ENCODE measurements at places on chromosomes 7 and 10. TPM values are rescaled to one million over a fixed set of nuclear protein-coding genes. Genes with fewer than 3 reads are reported as not detected.

Gene SORBS1
- 0.29 TPM for total RNA-seq

Gene MXI1
- 39.5 TPM for total RNA-seq

Gene GRID2IP
- total RNA-seq, result not detected

Gene GRM8
- total RNA-seq, result not detected

Gene SKIDA1
- 0.29 TPM for total RNA-seq

Gene CUZD1
- total RNA-seq, result 0.59 TPM

DNA sequence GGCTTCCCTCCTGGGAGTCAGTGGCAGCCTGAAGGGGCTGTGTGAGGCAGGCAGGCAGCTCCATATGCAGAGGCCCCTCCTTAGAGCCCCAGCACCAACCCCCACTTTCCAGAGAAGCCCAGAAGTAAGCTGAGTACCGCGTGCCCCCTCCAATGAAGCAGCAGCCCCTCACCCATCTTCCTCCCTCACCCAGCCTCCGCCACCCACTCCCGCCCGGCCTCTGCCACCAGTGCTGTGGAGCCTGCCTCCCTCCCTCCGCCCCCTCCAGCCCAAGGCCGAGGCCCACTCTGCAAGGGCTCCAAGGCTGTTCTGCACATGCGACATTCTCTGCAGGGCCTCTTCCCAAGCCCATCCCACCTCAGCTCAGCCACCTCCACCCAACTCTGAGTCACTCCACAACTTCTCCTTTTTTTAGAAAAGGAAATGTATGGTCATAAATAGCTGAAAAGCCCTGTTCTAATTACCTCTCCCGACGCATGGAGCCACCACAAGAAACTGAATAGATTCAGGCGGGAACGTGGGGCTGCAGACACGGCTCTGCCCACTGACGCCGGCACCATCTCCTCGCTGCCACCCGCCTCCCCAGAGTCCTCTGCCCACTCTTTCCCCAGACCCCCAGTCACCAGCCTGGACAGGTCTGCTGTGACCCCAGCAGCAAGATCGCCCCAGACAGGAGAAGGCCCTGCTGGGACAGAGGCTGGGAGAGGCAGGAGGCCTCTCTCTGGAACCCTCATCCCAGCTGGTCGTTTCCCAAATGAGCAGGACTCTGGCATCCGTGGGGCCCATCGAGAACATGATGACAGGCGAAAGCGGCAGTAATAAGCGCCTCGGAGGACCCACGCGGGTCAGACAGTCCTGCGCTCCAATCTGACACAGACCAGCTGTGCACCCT, 213.9 kb downstream of the MAD1L1 start:
- peaks cover 15% of the 10 kb centered on the region for H3K4me1 ChIP-seq
- DNase-seq, result peak; percentile 100
- peak overlapping the region; percentile 80 for H3K27ac ChIP-seq

- no peak overlapping the region for H3K27ac ChIP-seq
- no peaks in the 10 kb centered on the region for H3K36me3 ChIP-seq
- peaks cover 31% of the 10 kb centered on the region for H3K27me3 ChIP-seq
- H3K4me1 ChIP-seq, result no peaks in the 10 kb centered on the region
- no peak for DNase-seq
These were observed 72.5 kb upstream of the NKX6-2 start for GRCh38 chr10:132858121-132859081.

DNA sequence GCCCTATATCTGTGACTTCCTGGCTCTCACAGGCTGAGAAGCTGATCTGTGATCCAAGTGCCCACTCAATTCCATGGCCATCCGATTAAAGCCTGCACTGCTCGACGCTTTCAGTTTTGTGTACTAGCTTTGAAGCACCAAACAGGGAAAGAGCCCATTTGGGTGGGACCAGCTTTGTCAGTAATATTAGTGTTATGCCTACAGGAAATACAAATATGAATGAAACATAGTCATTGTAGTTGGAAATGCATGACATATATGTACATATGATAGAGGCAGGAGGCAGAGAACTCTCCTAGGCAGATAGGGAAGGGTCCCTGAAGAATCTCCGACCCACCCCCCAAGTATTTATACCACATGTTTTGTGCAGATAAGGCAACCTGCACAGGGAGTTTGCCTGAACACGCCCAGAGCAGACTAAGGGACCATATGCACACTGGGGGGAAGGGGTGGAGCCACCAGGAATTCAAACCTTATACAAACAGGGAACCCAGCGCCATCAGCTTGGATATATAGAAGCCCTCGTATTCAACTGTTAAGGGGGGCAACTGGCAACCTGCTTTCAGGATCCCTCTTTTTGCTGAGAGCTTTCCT, 653.2 kb downstream of the PARD3 start:
- DNase-seq, result no peak
- no peak overlapping the region for H3K4me3 ChIP-seq
- H3K36me3 ChIP-seq, result no peaks in the 10 kb centered on the region
- no peaks in the 10 kb centered on the region for H3K27me3 ChIP-seq

- no peaks in the 10 kb centered on the region for H3K4me1 ChIP-seq
- no peak overlapping the region for H3K27ac ChIP-seq
- peak overlapping the region; percentile 53 for H3K4me3 ChIP-seq
- no peak for DNase-seq
These were observed 54.6 kb downstream of the CPVL start for GRCh38 chr7:29091715-29092114.

DNA sequence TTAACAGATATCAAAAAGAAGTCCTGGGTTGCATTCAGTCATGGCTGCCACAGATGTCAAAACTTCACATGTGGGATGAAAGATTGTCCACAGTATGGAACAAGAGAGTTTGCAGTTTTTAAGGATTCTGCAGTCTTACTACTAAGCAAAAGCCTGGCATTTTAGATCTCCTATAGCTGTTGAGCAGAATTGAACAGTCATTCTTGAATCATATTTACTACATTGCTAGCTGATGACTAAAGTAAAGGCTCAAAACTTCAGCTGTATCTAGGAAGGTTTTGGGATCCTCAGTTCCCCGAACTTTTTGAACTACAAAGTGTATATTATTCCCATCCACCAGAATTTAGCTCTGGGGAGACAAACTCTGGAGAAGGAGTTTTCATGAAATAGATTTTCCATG, 31.0 kb downstream of the BET1 start:
- no peak overlapping the region for H3K4me3 ChIP-seq
- H3K27me3 ChIP-seq, result no peaks in the 10 kb centered on the region
- H3K36me3 ChIP-seq, result no peaks in the 10 kb centered on the region
- H3K27ac ChIP-seq, result peak overlapping the region; percentile 0
- H3K4me1 ChIP-seq, result peaks cover 15% of the 10 kb centered on the region
- DNase-seq, result no peak

- peaks cover 4% of the 10 kb centered on the region for H3K36me3 ChIP-seq
- DNase-seq, result no peak
- H3K4me3 ChIP-seq, result peak overlapping the region; percentile 95
- H3K4me1 ChIP-seq, result peaks cover 12% of the 10 kb centered on the region
These were observed 1.1 kb upstream of the ING3 start for GRCh38 chr7:120949393-120949911.

DNA sequence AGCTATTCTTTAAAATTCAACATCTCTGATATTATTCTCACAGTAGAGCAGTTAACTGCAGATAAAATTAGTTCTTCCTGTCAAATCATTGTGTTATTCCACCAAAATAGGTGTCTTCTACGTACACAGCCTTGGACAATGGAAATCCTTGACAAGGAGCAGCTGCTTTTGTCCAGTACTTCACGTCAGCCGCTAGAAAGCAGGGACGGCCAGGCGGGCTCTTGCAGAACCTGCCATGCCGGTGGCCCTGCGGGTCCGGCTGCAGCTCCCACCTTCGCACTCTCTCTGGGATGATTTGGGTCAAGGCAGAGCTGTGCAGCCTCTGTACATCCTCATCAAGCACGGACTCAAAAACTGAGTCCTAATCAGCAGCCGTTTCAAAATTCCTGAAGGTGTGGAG, 2.2 kb upstream of the FOXI2 start:
- no peak overlapping the region for H3K27ac ChIP-seq
- peak; percentile 72 for DNase-seq
- H3K27me3 ChIP-seq, result peaks cover 29% of the 10 kb centered on the region
- no peaks in the 10 kb centered on the region for H3K36me3 ChIP-seq

- no peaks in the 10 kb centered on the region for H3K36me3 ChIP-seq
- no peaks in the 10 kb centered on the region for H3K27me3 ChIP-seq
- no peak overlapping the region for H3K4me3 ChIP-seq
- no peaks in the 10 kb centered on the region for H3K4me1 ChIP-seq
- no peak for DNase-seq
These were observed 286.9 kb upstream of the MGMT start for GRCh38 chr10:129179972-129180678.

GRCh38 chr10:72334825-72335393, 19.8 kb downstream of the DNAJB12 start:
- peak overlapping the region; percentile 91 for H3K27ac ChIP-seq
- no peaks in the 10 kb centered on the region for H3K27me3 ChIP-seq
- peaks cover 40% of the 10 kb centered on the region for H3K36me3 ChIP-seq
- H3K4me1 ChIP-seq, result peaks cover 43% of the 10 kb centered on the region
- peak overlapping the region; percentile 25 for H3K4me3 ChIP-seq

GRCh38 chr10:103990121-103990520, 23.2 kb downstream of the SLK start:
- no peak overlapping the region for H3K27ac ChIP-seq
- no peak overlapping the region for H3K4me3 ChIP-seq
- H3K27me3 ChIP-seq, result no peaks in the 10 kb centered on the region
- peaks cover 12% of the 10 kb centered on the region for H3K4me1 ChIP-seq

DNA sequence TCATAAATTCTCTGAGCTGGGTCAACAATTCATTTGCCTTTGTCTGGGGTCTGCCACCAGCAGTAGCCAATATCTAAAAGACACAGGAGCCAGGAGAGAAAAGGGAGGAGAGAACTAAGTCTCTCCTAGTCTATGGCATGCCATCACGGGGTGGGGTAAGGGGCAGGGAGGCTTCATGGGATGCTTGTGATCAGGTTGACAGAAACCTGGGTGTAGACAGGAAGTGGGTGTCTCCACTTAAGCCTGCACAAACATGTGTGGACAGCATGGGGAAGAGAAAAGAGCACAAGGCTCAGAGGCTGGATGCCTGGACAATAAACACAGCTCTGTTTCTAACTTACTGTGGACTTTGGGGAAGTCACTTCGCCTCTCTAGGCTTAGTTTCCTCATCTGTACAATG, 11.5 kb upstream of the C10orf53 start:
- H3K4me3 ChIP-seq, result no peak overlapping the region
- H3K27me3 ChIP-seq, result peaks cover 5% of the 10 kb centered on the region
- no peak for DNase-seq
- no peaks in the 10 kb centered on the region for H3K36me3 ChIP-seq

DNA sequence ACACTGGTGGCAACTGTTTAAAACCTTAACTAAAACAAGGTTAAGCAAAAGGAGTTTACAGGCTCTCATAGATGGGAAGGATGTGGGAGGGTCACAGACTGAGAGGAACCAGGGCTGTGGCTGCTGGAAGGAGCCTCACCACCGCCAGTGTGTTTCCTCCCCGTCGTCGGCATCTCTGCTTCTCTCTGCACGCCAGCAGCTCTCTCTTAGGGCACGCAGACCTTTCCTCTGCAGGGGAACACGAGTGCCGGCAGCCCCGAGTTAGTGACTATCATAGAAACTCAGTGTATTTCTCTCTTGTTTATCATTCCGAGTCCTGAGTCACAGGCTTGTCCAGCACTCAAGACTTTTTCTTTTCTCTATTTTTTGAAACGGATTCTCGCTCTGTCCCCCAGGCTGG, 8.1 kb upstream of the SH2D4B start:
- H3K4me3 ChIP-seq, result no peak overlapping the region
- H3K27ac ChIP-seq, result no peak overlapping the region
- H3K4me1 ChIP-seq, result no peaks in the 10 kb centered on the region
- no peaks in the 10 kb centered on the region for H3K36me3 ChIP-seq

- no peak overlapping the region for H3K4me3 ChIP-seq
- peaks cover 27% of the 10 kb centered on the region for H3K4me1 ChIP-seq
- no peaks in the 10 kb centered on the region for H3K27me3 ChIP-seq
These were observed 15.5 kb downstream of the LZTS2 start for GRCh38 chr10:101014966-101015581.

DNA sequence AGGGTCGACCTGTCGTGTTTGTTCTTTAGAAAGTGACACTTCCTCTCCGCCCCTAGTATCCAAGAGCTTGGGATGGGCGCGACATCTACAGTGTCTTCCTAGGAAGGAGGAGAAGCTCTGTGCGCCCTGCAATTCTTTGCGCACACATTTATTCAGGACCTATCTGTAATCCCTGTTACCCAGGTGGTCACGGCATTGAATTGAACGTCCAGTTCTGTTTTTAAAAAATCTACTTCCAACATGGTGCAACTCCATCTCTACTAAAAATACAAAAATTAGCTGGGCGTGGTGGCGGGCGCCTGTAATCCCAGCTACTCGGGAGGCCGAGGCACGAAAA, 606 bp upstream of the LAMB1 start:
- no peak for DNase-seq
- peak overlapping the region; percentile 86 for H3K4me3 ChIP-seq
- peaks cover 42% of the 10 kb centered on the region for H3K4me1 ChIP-seq
- H3K36me3 ChIP-seq, result peaks cover 17% of the 10 kb centered on the region
- peaks cover 3% of the 10 kb centered on the region for H3K27me3 ChIP-seq
- H3K27ac ChIP-seq, result no peak overlapping the region

DNA sequence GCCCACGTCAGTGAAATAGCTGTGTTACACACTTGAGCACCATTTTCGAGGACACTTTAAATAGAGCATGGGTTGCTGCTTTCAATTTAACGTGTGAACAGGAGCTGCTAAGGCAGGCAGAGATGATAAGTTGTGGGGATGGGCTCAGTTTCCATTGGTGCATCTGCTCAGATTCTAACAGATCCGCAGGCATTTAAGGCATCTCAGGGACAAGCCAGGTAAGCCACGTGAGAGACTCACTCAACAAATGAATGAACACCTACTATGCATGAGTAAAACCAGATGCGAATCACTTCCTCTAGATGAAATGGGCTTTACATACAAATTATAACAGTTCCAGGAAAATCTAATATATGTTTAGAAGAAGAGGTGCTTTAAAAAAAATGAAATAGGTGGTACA, 34.6 kb downstream of the PLXNA4 start:
- no peak overlapping the region for H3K27ac ChIP-seq
- DNase-seq, result no peak
- no peaks in the 10 kb centered on the region for H3K27me3 ChIP-seq

- no peak overlapping the region for H3K4me3 ChIP-seq
- H3K4me1 ChIP-seq, result peaks cover 43% of the 10 kb centered on the region
- no peaks in the 10 kb centered on the region for H3K27me3 ChIP-seq
- no peak for DNase-seq
- peak overlapping the region; percentile 88 for H3K27ac ChIP-seq
- H3K36me3 ChIP-seq, result no peaks in the 10 kb centered on the region
These were observed 85.5 kb downstream of the TBXAS1 start for GRCh38 chr7:139914306-139915267.

DNA sequence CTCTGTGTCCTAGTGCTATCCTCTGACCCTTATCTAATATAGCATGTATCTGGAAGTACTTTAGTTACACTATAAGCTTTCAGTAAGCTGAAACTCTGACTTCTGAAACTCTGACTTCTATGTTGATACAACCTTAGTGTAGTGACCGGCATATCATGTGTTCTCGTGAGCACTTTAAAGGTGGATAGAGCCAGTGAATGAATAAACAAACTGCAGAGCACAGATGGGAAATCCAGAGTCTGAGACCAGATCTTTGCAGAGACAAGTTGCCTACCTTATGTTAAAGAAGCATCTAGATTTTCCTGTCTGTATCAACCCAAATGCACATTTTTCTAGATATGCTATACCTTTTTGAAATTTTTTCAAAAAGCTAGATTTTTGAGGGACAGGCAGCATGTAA, 3.5 kb downstream of the ACTA2 start:
- H3K27me3 ChIP-seq, result no peaks in the 10 kb centered on the region
- peak overlapping the region; percentile 31 for H3K4me3 ChIP-seq
- peaks cover 45% of the 10 kb centered on the region for H3K4me1 ChIP-seq
- H3K36me3 ChIP-seq, result peaks cover 21% of the 10 kb centered on the region

Data from osteoblast (primary cell).